EH (cell line): ENCODE measurements at places on chromosomes 5 and 9.

DNA sequence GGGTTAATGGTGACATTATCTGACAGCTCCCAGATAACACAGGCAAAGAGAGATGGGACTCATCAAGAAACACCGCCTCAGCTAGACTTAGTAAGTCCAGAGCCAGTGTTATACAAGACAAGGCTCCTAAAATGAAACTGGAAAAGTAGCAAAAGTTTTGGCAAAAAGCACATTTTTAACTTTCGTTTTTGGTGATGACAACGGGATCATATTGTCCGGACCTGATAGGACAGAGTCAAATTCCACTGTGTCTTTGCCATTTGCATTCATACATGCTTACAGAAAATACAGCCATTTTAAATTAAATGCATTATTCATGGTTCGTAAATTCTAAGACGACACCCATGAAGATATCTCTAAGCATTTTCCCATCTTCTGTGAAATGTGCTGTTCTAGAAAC lies 152.1 kb downstream of the CRB2 start:
- peak; percentile 45 for DNase-seq

GRCh38 chr5:44868541-44868940 lies 59.8 kb downstream of the MRPS30 start:
- no peak for DNase-seq

- no peak for DNase-seq
Observed at GRCh38 chr9:3646226-3646625, 120.4 kb upstream of the RFX3 start.

- DNase-seq: peak; percentile 83
Observed at GRCh38 chr5:34648840-34649158, 7.3 kb upstream of the RAI14 start.

DNA sequence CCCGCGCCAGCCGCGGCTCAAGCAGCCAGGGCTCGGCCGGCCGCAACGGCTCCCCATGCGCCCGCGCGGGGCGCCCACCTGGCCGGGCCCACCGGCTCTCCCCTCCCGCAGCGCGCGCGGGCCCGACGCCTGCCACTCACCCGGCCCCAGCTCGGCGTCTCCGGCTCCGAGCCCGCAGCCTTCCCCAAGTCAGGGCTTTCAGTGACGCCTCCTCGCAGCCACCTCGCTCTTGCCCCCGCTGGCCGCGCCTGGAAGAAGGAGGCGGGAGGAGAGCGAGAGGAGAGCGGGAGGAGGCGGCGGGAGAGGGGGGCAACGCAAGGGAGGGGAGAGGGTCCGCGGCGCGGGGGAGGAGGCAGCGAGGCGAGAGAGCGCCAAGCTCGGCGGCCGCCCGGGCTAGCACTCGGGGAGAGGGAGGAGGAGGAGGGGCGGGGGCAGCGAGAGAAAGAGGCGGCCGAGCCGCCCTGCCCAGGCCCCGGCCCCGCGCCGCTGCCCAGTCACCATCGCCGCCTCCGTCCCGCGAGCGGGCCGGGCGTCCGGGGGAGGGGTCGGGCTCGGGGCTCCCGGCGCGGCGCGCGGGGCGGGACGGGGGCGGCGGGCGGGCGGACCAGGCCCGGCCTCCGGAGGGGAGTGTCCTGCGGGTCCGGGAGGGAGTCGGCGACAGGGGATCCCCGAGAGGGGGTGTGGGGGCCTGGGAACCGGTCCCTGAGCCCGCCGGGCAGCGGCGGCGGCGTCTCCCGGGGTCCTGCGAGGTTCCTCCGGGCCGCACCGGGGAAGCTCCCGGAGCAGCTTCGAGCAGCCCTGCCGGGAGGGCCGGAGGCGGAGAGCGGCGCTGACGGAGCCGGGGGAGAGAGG lies at the start of gene LHFPL2:
Gene LHFPL2 (minus strand): TSS at position 414 of the 852 bp plus-strand sequence. CDS start 138,559 bp downstream, outside the sequence.
- peak; percentile 75 for DNase-seq

DNA sequence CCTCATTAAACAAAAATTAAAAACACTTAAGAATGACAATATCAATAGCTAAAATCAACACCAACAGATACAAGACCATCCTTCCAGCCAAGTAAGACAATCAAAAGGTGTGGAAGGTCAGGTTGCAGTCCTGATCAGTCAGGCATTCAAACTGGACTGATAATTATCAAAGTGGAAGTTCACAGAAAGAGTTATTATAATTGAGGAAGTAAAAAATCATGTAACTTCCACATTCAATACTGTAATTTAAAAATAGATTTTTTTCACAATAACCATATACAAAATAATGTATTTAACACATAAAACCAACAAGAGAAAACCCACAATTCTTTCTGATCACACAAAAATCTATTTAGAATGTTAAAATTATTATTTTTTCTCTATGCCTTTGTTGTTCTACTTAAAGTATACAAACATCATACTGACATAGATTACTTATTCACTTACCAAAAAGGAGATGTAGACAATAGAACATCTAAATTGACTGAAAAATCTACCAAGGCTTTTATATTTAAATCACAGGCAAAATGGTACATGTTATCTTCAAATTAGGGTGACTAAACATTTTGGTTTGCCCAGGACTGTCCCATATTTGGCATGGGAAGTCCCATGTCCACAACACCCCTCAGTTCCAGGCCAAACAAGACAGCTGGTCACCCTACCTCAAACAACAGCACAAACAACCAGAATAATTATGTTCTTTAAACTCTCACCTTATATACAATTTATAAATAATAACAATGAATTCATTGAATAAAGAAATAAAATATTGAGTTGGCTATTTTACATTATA lies 142.5 kb upstream of the SLC24A2 start:
- no peak for DNase-seq

- DNase-seq: no peak
Observed at GRCh38 chr9:108273988-108274387, 581.8 kb downstream of the ACTL7B start.

GRCh38 chr5:4058899-4059298 lies 463.3 kb downstream of the IRX1 start:
- DNase-seq: no peak

DNA sequence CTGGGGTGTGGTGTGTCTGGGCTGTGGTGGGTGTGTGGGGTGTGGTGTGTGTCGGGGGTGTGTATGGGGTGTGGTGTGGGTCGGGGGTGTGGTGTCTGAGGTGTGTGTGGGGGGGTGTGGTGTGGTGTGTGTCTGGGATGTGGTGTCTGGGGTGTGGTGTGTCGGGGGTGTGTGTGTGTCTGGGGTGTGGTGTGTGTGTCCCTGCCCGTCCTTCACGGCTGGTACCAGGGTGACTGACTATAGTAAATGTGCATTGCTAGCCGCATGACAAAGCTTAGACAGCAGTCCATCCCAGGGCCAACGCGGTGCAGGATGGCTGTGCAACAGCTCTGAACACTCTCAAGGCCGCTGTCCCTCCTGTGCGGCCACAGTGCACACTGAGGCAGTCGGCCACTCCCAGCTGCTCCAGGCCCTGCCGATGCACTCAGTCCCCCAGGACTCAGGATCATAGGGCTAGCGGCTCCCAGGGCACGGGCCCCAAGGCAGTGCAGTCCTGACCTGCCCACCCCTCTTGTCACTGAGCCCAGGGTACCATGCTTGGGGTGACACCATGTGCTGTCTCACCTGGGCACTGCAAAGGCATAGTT lies 54.0 kb downstream of the SECISBP2 start:
- DNase-seq: no peak

GRCh38 chr9:8424786-8425410 lies 625.3 kb upstream of the DMAC1 start:
- DNase-seq: no peak

- no peak for DNase-seq
Observed at GRCh38 chr5:86869268-86869667, 251.5 kb downstream of the COX7C start.

DNA sequence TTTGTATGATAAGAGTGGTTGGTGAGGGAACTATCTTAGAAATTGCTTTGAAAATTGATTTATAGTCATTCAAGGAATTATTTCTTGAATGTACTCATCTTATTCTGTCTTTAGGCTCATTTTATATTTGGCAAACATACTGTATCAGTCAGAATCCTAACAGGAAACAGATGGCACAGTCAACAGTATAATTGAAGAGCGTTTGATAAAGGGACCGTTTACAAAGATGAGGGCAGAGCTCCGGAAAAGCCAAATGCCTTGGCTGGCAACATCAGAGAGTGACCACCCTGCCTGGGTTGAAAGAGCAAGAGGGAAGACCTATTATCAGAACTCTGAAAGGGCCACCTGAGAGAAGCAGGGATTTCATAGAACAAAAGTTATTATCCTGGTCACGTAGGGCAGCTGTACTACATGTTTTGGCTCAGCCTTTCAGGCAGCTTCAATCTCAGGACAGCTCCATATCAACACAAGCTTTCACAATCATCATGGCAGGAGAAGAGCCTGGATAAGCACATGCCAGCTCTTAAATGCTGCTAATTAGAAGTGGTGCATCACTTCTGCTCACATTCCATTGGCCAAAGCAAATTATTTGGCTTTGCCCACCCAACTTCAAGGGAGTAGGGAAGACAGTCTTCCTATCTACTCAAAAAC lies 47.2 kb upstream of the ARL15 start:
- DNase-seq: peak; percentile 12

- DNase-seq: peak; percentile 89
Observed at GRCh38 chr5:10351199-10351905, 2.1 kb upstream of the MARCHF6 start.

- DNase-seq: no peak
Observed at GRCh38 chr9:1179366-1179765, 129.2 kb downstream of the DMRT2 start.

DNA sequence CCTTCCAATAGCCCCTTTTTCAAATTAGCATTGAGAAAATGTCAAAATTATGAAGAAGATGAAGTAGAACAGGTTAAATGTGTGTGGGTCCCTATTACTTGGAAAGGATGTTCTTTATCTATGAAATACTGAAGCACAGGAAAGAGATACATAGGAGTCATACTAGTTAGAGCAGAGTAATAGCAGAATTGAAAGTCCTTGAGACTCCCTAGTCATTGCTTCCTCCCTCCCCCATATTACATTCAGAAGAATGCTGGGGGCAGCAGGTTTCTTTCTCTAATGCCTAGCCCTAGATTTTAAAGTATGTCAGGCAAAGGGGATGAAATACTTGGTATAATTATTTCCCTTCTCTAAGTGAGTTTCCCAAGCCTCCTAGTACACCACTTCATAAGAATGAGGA lies 4.4 kb downstream of the ZCCHC9 start:
- DNase-seq: no peak

- DNase-seq: no peak
Observed at GRCh38 chr5:79513308-79513703, 628 bp downstream of the HOMER1 start.

DNA sequence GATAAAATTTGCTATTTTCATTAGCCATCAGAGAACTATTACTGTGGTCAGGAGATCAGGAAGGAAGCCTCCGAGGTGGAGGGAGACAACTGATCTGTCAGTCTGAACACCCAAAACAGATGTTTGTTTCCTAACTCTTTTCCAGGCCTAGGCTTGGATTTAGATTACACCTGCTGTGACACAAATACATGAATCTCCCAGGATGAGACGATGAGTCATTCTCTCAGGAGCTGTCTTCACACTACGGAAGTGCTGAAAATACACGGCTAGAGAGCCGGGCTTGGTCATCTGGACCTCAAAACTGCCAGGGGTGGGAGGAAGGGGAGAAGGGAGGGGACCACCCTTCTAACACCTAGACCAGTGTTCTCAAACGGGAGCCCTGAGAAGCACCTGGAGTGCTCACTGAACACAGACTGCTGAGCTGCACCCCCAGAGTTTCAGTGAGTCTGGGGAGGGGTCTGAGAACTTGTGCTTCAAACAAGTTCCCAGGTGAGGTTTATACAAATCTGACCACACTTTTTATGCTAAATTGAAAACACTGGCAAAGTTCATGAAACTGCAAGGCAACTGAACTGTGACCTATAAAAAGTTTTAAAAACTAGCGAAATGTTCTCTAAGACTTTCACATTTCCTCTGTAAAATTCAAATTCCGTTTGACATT lies 80.3 kb upstream of the EQTN start:
- DNase-seq: no peak

DNA sequence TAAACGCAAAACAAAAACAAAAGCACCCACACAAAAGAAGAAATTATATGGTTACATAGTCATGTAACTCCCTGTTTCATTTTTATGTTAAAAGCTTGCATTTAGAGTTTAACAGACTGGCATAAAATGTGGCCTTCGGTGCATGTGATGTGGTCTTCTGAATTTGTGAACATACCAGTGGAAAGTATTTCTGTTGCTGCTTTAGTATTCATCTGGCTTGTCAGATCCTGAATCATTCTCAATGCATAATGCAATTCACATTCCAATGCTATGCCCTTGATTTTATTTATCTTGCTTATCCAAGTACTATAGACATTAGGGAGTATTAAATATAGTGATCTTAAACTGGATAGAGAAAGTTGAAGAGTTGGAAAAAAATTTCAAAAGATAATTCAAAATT lies 740.2 kb upstream of the ZNF608 start:
- no peak for DNase-seq

GRCh38 chr9:8655071-8655470 lies 855.5 kb upstream of the DMAC1 start:
- DNase-seq: no peak

DNA sequence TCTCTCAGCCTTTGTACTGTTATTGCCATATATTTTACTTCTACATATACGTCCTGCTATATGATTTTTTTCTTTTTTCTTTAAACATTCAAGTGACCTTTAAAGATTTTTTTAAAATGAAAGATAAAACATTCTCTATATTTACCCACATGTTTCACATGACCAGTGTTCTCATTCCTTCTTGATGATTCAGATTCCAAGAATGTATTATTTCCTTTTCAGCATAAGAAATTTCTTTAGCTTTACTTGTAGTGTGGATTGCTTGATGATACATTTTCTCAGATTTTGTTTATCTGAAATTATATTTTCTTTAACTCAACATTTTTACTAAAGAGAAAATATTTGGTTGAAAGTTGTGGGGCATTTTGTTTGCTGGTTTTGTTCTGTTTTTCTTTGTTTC lies 792.1 kb downstream of the BRINP1 start:
- DNase-seq: peak; percentile 75

DNA sequence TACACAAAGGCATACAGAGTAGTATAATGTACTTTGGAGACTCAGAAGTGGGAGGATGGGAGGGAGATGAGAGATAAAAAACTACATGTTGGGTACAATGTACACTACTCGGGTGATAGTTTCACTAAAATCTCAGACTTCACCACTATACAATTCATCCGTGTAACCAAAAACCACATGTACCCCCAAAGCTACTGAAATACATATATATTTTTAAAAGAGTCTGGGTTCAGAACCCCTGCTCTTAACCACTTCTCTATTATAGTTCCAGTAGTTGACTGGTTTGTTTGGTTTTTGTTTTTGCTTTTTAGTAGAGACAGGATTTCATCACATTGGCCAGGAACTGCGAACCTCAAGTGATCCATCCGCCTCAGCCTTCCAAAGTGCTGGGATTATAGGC lies 22.6 kb downstream of the SGTB start:
- no peak for DNase-seq

DNA sequence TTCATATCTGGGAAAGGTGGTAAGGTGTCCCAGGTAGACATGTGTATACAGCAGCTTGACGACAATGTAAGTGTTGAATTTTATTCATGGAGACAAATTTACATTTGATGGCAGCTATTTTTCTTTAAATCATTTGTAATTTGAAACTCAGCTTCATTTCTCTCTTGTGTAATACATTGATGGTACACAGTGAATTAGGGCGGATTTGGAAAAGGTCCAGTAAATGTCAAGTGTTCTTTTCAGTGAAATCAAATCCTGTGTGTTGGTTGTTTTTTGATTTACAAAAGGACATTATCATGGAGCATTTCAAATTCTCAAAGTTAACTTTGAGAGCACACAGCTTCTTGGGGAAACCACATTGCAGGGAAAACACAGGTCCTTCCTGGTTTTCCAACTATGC lies 30.0 kb upstream of the PCSK1 start:
- DNase-seq: no peak
